ENCODE measurements at places on chromosomes 2 and 18.

DNA sequence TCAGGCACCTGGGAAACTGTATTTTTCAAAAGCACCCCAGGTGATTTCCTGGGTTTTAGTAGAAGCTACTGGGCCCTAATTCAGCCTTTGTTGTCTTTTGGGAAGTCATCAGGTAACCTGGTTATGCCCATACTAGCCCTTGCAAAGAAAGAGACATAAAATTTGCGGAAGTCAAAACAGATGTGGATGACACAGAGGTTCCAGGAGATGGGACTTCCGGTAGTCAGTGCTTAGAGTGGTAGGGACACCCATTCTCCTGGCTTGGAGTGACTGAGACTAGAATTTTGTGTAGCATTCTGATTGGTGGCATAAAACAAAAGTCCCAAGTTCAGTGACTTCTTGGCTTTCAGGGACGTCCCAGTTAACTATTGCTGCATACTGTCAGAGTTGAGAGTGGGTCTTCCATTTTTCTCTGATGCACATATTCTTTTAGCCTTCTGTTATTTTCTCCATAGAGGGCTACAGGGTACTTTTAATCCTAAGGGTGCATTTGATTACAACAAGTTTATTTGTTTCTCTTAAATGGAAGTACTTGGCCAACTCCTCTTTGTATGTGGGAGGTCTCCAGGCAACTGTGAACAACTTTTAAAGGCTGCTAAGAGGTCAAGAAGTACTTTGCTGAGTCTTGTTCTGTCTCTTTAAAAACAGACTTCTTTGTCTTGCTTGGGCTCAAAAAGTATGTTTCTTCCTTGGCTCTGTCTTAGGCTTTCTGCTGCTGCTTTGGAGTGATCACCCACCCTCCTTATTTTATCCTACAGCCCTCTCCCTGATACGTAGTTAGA, 8.8 kb downstream of the NAB1 start:
- no peak for DNase-seq

- DNase-seq: no peak
Observed at GRCh38 chr2:96329456-96329855, 4.3 kb downstream of the ITPRIPL1 start.

DNA sequence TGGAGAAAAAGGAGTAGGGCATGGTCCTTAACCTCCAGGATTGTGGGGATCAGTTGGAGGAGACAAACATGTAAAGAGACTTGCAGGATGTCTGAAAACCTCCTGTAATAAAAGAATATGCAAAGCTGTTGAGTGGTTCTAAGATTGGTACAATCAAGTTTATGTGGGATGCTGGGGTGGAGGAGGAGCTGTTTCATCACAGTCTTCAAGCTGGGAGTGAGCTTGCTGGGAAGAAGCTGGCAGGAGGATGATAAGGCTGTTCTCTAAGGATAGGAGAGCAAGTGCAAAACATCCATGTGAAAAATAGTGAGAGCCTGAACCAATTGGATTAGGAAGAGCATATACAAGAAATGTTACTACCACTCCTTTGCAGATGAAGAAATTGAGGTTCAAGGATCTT, 161.9 kb upstream of the CRIM1 start:
- DNase-seq: no peak

DNA sequence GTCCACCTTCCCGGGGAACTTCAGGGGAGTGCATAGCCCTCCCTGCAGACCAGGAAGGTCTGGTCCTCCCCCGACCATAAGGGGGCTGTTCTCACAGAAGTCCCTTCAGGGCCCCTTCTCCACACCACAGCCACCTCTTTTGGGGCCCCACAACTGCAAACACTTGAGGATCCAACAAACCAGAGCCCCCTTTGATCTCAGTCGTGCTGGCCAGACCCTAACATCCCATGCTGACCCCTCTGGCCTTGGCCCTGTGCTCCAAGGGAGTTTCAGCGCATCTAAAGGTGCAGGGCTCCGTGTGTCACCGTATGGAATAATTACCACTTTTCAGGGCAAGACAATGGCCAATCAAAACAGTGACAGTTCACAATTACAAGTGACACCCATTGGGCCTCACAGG, 57.7 kb downstream of the ADNP2 start:
- DNase-seq: no peak

- DNase-seq: no peak
Observed at GRCh38 chr2:127567351-127567854, 31.9 kb downstream of the MYO7B start.

DNA sequence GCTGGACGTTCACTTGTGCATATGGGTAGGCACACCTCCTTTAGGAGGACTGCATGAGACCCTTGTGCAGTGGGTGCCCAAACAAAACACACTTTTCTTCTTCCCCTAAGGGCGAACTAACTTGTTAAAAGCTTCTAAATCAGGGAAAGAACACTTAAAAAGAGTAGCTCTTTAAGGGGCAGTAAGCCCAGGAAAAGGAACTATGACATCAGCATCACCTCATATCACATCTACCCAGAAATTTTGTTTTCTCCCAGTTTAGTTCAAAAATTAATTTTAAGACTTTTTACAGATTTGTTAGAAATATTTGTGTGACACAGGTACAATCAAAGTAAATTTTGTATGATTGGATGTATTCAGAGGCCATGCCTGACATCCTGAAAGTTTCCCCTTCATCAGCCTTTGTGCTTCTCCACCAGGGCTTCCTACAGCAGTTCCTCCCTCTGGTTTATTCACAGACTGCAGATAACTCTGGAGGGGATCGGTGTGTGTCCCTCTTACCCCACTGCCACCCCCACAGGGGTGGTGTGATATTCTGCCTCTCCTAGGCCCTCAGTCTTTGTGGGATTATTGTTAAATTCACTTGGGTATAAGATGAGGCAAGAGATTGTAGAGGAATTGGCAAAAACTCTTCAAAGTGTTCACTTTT, 27.6 kb downstream of the BCL2L11 start:
- DNase-seq: no peak

GRCh38 chr2:46770622-46771021, 145.0 kb downstream of the MCFD2 start:
- no peak for DNase-seq

- DNase-seq: no peak
Observed at GRCh38 chr2:33034784-33035183, 88.0 kb downstream of the LTBP1 start.

DNA sequence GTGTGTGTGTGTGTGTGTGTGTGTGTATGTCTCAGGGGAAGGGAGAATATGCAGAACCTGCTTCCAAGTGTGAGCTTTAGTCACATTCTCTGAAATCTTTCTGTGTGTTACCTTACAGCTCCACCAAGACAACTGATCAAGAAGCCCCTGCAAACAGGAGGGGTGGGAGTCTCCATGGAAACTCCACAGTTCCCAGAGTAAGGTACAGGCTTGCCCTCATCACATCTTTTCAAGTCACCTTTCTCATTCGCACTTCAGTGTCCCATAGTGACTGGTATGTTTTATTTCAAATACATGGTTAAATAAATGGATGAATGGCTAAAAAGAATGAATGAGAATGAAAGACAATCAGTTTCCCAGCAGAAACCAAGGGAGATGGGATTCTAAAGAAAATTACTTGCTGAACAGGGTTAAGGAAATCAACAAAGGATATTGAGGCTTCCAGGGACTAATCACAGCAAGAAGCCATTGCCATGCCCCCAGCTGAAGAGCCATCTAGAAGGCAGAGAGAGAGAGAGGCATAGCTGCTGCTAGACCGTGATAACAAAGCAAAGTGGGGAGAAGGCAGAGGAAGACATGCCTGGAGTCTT, 987.2 kb upstream of the CELF4 start:
- DNase-seq: no peak

DNA sequence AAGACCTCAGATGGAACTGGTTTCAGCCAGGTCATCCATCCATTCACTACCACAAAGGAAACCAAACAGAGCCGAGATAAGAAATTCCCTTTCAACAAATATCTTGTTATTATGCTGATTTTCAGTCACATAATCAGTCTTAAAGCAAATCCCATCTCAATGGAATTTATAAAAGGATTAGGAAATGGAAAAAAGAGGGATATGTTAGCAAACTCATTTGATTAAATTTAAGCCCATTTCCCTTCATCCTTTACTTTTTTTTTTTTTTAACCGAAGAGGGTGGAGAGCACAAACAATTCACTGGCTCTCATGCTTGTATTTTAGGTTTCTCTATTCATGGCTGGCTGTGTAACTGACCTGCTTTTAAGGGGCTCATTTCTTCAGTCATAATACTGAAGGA, 109.0 kb upstream of the GATA6 start:
- no peak for DNase-seq

- no peak for DNase-seq
Observed at GRCh38 chr2:177322801-177323261, 58.3 kb upstream of the NFE2L2 start.

DNA sequence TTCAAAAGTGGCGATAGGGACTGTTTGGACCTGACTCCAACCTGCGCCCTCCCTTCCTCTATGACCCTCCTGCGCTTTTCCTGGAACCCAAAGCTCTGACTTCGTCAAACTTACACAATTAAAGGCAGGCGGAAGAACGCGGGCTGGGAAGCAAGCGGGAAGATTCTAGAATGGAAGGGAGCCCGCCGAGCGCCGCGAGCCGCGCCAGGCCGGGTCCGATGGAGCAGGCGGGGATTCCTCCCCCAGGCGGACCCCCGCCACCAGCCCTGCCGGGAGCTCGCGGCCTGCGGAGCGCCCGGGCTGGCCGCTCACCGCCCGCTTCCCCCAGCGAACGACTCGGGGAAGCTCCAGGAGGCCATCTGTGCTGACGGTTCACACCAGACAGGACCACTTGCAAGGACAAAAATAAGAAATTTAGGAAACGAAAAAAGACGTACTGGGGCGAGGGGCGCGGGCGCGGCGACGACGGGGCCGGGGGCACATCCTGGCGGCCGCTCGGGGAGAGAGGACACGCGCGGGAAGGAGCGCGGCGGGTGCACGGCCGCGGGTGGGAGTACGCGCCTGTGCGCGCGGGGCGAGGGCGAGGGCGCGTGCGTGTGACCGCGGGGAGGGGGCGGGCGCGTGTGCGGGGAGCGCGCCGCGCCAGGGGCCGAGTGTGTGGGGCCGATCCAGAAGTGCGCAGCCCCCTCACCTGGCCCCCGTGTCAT, 1.1 kb upstream of the SALL3 start:
- DNase-seq: no peak

DNA sequence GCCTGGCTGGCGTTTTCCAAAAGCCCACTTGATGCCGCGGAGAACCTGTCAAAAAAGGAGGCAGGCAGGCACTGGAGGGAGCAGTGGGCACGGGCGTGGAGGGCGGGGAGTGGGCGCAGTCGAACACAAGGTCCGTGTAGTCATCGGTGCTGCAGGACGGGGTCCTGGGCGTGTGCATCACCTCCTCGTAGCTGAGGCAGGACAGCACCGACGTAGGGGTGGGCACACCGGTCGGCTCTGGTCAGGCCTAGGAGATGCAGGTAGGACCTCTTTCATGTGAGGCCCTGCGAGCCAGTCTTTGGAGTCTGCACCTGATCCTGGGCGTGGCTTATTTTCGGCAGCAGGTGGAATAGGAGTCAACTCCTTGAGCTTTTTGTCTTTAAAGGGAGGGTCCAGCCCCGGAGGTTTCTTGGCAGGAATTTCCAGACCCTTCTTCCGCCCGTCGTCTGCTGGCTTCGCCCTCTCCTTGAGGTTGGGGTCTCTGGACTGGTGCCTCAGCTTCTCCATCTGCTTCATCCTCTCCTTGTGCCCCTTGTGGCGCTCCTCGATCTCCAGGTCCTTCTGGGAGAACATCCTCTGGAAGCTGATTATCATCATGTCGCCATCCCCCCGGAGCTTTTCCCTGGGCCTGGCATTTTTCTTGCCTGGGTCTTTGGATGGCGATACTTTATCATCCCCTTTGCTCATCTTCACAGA, 892.5 kb upstream of the LRRTM1 start:
- no peak for DNase-seq

DNA sequence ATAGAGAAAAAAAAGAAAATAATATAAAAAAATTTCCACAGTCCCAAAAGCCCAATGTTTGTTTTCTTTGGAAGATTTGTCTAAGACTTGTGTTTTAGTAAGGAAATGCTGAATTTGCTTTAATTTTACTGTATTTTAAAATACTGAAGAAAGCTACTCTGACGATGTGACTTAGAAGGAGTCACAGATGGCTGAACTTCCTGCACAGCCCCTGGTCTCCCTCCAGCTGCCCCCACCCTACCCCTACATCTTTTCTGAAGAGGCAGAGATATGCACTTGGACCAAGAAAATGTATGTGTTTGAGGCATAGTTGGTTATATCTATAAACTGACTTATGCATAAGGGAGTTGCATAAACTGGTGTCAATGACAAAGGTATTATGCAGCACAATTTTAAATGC, 172.3 kb downstream of the CDH2 start:
- no peak for DNase-seq

GRCh38 chr2:75317316-75317715, 118.0 kb upstream of the TACR1 start:
- no peak for DNase-seq

DNA sequence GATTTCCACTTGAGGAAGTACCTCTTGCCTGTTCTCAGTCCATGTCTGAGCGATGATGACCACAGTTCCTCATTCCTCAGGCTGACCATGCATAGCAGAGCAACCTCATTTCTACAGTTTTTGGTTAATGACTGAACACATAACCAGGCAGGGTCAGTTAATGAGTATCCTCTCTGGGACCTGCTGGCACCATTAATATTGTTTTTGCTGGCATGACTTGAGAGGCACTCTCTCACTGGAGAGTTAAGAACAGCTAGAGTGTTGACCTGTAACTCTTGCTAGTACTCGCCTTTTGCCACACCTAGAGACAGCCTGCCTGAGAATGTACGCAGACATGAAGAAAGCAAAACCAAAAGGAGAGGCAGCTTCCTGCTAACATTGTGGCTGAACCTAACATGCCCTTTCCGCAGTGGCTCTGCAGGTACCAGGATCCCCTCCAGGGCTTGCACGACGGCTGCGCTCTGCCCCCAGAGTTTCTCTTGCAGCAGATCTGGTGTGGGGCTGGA, 23.9 kb downstream of the PECR start:
- DNase-seq: peak; percentile 50

GRCh38 chr2:195898505-195899191, 170.0 kb downstream of the DNAH7 start:
- no peak for DNase-seq

- DNase-seq: no peak
Observed at GRCh38 chr18:21894619-21895367, 154.2 kb downstream of the MIB1 start.

DNA sequence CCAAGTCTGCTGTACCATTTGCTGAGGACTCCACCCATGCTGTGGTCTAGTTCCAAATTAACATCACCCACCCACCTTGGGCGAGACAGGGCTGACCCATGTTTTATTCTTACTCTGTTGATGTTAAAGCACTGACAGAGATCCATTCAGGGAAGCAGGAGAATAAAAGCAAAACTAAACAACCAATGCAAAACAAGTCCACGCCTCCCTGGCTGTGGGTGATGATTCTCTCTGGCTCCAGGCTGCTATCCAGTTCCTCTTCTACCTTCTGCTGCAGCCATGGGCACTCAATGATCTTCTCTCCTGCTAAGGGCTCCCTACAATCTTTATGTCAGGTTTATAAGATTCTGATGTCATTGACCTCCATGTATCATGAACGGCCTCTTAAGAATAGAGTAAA, 786.6 kb upstream of the ID2 start:
- DNase-seq: no peak

GRCh38 chr2:46135958-46136357, 161.2 kb upstream of the EPAS1 start:
- no peak for DNase-seq

GRCh38 chr2:37659723-37660122, 11.7 kb downstream of the CDC42EP3 start:
- DNase-seq: no peak

- DNase-seq: no peak
Observed at GRCh38 chr2:152234277-152234676, 58.7 kb upstream of the STAM2 start.

- DNase-seq: no peak
Observed at GRCh38 chr18:45728336-45729010, 4.5 kb downstream of the SLC14A1 start.
